ENCODE measurements at places on chromosomes 7 and 10.

GRCh38 chr7:2930310-2931033, 86.4 kb upstream of the GNA12 start:
- DNase-seq = no peak

DNA sequence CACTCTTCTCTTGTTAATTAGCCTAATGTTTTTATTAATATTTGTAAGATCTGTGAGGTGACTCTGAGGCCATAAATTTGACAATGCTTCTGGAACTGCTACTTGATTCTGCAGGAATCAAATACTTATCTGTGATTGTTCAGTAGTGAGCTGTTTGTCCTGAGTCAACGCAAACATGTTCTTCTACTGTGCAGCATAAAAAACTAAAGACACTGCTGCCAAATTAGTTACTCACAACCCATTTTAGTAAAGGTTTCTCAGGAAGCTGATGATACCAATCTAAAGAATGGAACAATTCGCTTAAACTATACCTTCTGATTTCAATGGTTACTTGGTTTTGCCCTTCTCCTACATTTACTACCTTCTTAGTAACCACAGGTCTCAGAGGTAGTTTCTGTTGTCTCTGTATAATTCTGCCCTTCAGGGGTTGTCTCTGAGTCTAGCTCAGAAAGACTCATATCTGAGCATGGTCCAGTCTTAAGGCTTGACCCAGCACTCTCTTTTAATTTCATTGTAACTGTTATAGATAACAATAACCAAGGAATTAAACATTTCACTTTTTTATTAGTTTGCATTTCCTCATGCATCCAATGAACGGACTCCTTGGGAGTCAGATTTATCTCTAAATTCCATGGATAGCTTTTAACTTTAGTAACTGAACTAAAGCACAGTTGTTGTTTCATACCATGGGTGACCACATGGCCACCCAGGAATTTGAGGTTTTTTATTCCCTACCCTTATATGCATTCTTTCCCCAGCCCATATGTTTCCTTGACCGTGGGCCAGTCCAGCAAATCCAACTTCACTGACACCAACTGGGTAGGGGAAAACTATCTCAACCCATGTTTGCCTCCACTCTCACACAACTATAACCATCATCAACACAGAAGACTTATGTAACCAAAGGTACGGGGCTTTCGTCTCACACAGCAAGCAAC, 309.5 kb upstream of the TEX47 start:
- no peak for DNase-seq

- DNase-seq = no peak
These were observed 69.6 kb upstream of the GRM8 start for GRCh38 chr7:127322351-127322750.

DNA sequence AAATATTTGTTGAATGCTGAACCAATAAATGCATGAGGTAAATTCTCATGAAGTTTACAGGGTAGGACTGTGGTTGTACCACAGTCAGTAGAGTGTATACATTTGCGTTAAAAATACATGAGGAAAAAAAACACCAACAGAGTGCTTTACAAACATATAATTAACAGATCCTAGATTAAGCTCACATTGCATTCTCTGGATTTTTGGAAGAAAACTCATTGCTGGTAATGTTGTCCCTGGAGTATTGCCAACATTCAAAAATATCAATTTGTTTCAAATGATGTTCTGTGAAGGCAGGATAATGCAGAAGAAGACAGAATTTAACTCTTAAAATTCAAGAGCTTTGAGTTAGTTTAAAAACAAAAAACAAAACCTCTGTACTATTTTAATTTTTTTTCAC, 95.5 kb downstream of the MBL2 start:
- DNase-seq = no peak

Data from activated CD4-positive, alpha-beta T cell treated with anti-CD3 and anti-CD28 coated beads for 24 hours (primary cell).